NCI-H1092 (cell line): ENCODE measurements at places on chromosomes 12 and 14.

GRCh38 chr14:68295316-68295816 lies 475.8 kb downstream of the RAD51B start:
- no peak for DNase-seq

DNA sequence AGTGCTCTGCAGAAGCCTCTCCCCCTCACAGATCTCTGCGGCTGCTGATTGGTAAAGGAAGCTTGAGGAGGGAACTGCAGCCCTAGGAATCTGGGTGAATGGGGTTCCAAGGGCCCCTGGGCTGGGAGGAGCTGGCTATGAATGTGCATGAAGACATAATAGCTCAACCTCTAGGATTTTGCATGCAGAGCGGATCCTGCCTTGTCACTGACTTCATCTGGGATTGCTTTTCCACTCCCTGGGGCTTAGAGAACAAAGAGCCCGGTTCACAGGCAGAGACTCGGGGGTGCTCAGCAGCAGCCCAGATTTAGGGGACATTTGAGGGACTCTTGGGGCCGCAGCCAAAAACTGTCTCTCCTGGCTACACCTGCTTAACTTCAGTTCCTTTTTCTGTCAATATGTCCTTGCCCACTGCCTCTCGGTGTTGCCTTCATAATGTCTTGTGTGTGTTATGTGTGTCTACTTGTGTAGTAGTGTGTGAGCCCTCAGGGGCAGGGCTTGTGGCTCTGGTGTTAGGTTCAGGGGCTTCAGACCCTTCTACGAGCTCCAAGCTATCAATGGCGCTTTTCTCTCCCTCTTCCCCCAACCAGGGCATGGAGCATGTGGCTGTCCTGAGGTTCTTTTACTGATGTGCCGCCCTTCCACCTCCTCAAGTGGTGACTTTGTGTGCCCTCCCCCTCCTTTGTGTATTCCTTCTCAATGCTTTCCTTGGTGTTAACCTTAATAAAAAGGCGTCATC lies 1.9 kb downstream of the CCDC184 start:
- no peak for DNase-seq

DNA sequence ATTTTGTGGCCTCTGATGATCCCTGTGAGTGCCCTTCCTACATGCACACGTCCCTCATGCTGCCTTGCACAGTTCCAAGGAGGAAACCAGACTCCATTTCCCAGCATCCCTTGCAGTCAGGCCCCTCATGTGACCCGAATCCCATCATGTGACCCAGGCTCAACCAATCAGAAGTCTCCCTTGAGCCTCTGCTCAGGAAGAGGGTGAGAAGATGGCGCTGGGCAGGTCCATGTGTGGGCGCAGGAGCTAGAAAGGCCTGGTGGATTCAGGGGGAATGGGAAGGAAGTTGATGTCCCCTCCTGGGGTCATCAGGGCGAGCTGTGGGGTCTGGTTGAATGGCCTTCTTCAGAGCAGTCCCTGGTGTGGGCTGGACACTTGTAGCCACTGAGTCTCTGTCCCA lies 240.5 kb downstream of the ADGRD1 start:
- DNase-seq = no peak

GRCh38 chr14:62663456-62663821 lies 381.8 kb downstream of the KCNH5 start:
- no peak for DNase-seq

GRCh38 chr14:29608861-29609260 lies 318.8 kb downstream of the PRKD1 start:
- DNase-seq = no peak

- no peak for DNase-seq
Measured at GRCh38 chr12:28036940-28037339, 64.4 kb upstream of the PTHLH start.

GRCh38 chr14:36516719-36517241 lies 3.3 kb downstream of the NKX2-1 start:
- peak; percentile 58 for DNase-seq
